Stimulated activated CD4-positive, alpha-beta T cell treated with anti-CD3 and anti-CD28 coated beads, TNF-alpha, amount 100 ng/mL, for 4 hours (primary cell): ENCODE measurements at places on chromosomes 2 and 18.

GRCh38 chr18:64695851-64696553 is 547.1 kb upstream of the LINC00305 start:
- DNase-seq, result no peak

DNA sequence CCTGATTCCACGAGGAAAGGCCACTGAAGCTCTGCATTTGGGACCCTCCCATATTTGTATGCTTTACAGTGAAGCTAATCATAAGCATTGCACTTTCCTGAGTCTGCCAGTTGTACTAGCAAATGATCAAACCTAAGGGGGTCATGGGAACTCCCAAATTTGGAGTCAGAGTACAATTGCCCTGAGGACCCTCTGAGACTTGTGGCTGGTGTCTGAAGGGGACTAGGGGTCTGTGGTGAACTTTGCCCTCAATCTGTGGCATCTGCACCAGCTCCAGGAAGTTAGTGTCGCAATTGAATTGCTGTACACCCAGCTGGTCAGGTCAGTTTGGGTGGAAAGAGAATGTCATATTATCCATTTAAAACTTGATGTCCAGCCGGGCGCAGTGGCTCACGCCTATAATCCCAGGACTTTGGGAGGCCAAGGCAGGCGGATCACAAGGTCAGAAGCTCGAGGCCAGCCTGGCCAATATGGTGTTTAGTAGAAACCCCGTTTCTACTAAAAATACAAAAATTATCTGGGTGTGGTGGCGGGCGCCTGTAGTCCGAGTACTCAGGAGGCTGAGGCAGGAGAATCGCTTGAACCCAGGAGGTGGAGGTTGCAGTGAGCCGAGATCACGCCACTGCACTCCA is 18.1 kb downstream of the SOWAHC start:
- DNase-seq, result no peak

DNA sequence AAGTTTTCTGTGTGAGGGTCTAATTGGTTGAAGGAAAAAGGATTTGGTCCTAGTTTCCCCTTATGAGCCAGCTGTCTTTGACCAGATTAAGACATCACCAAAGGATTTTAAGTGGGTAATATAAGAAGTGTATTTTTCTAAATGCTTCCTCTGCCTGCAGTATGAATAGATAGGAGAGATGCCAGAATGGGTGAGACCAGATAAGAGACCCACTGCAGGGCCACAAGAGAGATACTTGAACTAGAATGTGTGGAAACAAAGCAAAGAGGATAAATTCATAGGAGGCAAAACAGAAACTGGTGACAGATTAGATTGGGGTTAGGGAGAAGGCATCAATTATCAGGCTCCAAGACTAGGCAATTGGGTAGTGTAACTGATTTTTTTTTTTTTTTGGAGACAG is 1.1 kb upstream of the HDHD2 start:
- no peak for DNase-seq

DNA sequence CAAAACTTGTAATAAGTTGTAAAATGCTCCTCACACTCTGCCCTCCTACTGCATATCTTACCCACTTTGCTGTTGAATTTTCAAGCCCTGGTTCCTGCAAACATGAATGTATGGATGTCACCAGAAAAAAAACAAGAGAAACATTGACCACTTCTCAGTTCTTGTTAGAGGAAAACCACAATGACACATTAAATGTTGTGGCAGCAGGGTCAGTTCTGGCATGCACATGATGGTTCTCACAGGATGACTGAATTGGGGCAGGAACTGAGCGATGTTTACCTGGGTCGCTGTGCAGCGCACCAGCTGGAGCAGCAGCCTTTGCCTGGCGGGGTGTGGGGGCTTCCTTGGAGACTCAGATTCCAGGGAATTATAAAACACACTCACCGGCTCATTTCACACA is 14.0 kb upstream of the PRKCE start:
- DNase-seq, result no peak

GRCh38 chr2:212619954-212620353 is 81.4 kb upstream of the ERBB4 start:
- no peak for DNase-seq

- DNase-seq, result no peak
These were observed 1733.6 kb upstream of the CELF4 start for GRCh38 chr18:39299152-39299551.

DNA sequence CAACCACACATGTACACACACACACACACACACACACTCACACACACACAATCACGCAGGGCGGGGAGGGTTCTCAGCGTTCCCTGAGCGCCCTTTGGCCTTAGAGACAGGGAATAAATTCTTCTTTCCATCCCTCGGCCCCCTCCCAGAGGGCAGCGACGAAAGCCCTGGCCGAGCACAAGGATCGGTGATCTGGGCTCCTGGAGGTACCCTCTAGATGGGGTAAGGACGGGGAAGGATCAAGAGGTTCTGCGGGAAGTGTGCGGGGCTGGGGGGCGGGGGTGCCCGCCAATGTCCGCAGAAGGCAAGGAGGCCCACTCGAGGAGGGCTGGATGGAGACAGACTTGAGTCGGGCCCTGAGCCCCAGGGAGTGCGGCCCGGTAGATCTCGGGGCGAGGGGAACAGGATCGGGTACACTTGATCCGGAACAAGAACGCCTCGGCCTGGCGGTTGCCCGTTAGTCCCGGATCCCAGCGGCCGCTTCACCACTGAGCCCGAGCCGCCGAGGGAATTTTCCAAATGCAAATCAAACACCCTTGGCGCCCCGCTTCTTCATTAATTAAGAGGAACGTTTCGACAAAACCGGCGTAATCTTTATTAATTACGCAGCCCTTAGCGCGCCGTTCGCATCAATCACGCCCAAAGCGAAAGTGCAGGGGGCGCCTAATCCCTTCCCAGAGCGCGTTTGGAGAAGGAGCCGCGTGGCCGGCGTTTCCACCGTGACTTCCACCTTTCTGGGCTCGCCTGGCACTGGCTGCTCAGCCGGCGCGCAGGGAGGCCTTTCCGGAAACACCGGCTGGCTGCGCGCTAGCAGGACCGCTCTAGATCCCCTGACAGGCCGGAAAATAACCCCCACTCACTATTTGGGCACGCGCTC is 7.0 kb upstream of the PAX3 start:
- no peak for DNase-seq

GRCh38 chr18:61528961-61529360 is 195.7 kb downstream of the CDH20 start:
- DNase-seq, result no peak

DNA sequence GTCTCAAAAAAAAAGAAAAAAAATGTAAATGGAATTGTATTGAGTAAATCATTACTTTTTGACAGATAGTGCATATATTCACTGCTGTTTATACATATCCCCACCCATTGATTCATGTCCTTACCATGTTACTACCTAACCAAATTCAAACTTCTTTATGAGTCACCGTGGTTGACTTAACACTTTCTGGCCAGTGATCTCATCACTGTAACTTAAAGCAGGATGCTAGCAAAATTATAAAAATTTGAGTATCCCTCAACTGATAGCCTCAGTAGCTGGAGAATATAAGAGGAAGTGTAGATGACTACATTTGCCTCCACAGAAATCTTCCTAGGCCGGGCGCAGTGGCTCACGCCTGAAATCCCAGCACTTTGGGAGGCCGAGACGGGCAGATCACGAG is 13.4 kb downstream of the CNOT9 start:
- DNase-seq, result no peak

DNA sequence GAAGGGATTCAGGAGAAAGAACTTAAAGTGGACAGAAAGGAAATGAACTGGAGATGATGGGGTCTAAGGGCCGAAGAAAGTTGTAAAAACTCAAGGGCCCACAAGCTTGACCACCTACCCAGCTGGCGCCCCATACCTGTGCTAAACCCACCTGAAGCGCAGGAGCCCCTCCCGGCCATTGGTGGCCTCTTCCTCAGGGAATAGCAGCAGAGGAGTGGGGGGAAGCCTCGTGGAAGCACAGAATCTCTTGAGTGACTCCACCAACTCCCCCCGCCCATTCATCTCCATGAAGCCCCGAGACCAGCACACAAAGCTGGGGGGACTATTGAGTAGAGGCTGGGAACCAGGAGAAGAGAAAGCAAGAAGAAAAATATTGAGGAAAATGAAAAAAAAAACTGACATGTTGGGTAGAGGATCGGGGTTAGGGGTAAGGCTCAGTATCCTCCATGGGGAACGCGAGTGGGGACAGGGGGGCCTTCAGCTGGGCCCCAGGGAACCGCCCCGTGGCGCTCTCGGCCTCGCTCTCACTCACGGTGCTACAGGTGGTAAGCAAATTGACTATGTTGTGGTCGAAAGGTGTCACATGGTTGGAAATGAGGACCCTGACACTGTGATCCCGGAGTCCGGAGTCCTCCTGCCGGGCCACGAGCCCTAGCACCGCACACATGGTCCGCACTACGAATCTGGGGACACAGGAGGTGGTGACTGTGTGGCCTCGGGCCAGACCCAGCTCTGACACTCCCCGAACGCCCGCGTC is 728 bp downstream of the AUP1 start:
- no peak for DNase-seq

GRCh38 chr2:222142027-222142426 is 156.8 kb downstream of the PAX3 start:
- DNase-seq, result no peak
